Hematopoietic multipotent progenitor cell treated with erythropoietin and hydrocortisone succinate and interleukin-3 and kit ligand, for 4 days (in vitro differentiated cells): ENCODE measurements at places on chromosomes 11 and 22.

- no peak for DNase-seq
Measured at GRCh38 chr11:12794576-12795230, 120.5 kb downstream of the TEAD1 start.

DNA sequence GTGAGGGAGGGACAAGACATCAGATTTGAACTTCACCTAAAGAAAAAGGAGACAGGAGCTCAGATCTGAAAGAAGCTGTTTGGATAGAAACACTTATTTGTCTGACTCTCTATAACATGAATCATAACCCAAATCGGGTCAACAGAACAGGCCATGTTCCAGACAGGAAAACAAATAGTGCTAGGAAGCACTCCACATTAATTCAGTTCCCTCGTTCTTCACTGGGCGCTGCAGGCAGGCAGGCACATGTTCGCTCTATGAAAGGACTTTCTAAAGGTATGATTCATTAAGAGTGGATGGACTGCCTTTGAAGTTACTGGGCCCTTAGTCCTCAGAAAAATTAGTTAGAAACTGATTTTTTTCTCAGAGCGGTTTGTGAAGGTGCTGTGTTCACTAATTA, 137.5 kb upstream of the TRPC6 start:
- no peak for DNase-seq

DNA sequence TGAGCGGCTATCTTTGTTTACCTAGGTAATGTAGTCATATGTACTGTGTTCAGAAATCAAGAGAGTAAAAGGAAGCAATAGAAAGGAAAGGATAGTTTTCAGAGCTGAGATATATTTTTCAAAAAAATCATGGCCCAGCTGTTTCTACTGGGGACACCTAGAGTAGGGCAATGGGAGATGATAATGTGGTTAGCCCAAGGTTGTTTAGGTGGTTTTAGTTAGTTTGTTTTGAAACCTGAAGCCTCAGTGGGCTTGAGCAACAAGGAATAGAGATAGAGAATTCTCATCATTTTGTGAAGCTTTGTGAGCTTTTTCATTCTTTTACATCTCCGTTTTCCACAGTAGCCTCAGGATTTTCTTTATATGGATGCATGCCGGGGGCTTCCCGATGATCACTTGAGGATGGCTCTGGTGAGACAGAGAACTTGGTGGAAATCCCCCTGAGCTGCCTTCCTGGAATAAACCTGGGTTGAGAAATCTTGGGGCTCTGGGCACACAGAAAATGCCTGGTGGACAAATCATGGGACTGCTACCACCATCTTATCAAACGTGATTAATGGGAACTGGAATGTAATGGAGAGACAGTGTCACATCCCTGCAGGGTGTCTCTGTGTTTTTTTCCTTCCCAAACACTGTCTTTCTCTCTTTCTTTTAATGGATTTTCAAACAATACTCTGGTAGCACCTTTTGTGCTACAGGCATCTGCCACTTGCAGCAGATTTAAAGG, 49.0 kb downstream of the ARHGAP42 start:
- DNase-seq = no peak

GRCh38 chr11:11237070-11237832, 115.8 kb downstream of the CSNK2A3 start:
- no peak for DNase-seq

- DNase-seq = no peak
Measured at GRCh38 chr11:134399293-134399654, 12.8 kb downstream of the B3GAT1 start.

DNA sequence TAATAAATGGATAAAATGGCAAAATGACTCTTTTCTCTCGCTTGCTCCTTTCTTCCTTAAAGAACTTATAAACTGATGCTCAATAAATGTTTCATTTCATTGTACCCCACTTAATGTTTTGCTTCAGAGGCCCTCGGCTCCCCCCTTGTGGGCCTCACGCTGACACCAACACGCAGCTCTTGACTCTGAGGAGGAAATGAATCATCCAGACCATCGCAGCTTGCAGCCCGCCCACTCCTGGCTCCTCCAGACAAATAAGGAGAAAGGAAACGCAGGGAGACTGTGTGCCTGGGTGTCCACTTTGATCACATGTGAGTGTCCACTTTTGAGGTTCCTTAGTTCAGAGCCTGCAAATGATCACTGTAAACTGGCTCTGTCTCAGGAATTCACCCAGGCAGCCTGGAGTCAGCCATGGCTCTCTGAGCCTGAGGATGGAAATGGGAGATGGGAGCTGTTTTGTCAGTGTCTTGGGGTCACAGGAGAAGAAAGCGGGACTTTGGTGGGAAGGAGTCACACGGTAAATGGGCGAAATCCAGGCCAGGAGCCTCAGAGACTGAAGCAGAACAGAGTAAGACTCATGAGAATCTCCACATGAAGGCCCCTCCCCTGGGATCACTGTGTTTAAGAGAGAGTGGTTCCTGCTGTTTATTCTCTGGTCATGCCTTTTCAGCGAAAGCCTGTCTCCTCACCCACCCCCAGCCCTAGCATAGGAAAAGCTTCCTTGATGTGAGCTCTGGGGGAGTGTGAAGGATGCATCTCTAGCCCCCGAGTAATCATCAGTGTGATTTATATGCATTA, 96.5 kb downstream of the CWC15 start:
- peak; percentile 88 for DNase-seq

DNA sequence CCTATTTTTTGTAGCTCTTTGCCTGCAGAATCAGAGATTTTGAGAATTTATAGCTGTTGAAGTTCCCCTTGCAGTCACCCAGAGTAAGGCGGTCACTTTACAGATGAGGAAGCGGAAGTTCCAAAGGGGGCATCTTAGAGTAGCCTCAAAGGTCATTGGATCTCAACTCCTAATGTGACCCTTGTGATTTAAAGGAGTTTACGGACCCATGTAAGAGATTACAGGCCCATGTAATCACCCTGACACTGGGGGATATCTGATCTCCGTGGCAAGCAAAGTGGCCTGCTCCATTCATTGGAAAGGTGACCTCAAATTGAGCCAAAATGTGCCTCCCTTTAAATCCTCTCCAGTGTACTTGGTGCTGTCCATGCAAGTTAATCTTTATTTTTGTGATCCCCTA, 15.7 kb downstream of the P2RX3 start:
- peak; percentile 64 for DNase-seq

- no peak for DNase-seq
Measured at GRCh38 chr11:93291110-93291509, 39.4 kb upstream of the DEUP1 start.

DNA sequence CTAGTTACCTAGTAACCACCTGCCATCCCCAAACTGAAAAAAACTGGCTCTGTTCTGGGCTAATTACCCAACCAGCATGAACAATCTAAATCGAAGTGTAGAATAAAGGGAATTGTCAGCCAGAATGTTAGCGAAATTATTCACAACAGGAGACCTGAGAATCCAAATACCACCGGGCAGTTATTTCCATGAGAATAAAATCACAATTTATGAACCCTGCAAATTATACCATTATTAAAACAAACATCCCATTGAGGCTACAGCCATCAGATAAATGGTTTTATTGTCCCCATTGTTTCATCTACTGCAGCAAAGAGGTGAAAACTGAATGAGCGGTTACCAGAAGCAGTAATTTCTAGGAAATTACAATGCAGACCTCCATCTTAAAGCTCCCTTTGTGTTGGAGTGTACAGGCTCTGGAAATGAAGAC, 21.7 kb downstream of the FAM168A start:
- DNase-seq = no peak

GRCh38 chr11:9136741-9137140, 45.3 kb upstream of the SCUBE2 start:
- no peak for DNase-seq

DNA sequence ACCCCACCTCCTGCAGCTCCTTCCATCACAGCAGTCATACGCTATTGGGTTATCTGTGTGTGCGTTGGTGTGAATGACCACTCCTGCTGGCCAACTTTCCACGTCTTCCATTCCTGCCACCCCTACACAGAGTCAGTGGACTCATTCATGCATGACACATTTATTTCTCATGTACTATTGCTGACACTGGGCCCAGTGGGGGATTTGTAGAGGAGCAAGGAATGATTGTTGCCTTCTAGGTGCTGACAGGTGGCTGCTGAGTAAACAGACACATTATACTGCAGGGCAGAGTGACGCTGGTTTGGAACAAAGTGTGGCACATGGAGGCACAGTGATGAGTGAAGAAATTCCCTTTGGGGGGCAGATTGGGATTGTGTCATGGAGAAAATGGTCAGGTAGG, 113.9 kb downstream of the CCDC81 start:
- DNase-seq = no peak

GRCh38 chr22:49207008-49208003, 620.4 kb downstream of the BRD1 start:
- no peak for DNase-seq

- DNase-seq = no peak
Measured at GRCh38 chr11:99311870-99312269, 291.1 kb downstream of the CNTN5 start.

DNA sequence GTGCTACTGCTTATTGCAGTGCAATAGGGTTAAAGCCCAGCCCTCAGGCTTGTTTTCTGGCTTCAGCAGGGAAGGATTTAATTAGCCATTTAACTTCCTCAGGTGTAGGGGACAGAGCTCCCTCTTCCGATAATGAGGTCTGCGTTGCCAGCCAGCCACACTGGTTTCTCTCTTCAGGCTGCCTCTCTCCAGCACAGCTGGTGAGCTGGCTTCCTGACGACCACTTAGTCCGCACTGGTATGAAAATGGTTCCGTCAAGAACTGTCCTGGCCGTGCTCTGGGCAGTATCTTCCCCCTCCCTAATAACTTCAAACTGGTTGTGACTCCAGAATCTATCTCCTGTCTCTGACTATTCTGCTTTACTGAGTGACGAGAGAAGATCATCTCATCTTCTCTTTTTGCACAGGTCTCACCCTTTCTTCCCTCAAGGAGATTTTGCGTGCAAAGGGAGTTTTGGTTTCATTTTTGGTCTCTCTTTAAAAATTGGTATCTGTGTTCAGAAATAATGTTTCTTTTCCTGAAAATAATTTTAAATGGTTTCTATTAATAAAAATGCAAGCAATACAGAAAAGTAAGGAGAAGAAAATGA, 49.2 kb downstream of the CNTN5 start:
- peak; percentile 33 for DNase-seq

DNA sequence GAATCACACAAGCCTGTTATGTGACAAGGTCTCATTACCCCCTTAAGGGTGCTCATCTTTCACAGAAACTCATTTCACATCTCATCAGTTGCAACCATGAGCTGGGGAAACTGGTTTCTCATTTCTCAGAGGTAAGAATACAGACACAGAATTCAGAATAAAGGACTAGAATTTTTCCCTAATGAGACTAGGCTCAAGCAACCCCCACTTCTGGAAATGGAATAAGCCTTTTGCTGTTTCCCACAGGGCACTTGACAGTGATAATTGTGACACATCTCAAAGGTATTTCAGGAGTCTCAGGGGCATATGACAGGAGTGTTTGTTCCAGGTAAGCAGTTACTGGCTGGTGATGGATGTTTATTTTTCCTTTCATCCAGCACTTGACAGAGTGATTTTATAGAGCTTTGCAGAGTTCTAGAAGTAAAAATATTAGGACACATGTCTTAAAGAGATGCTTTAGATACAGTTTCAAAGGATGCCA, 112.9 kb upstream of the DDI1 start:
- no peak for DNase-seq

GRCh38 chr11:62472063-62472884, 53.4 kb downstream of the SCGB1A1 start:
- DNase-seq = peak; percentile 53

- peak; percentile 69 for DNase-seq
Measured at GRCh38 chr11:118226296-118226695, 1.5 kb upstream of the JAML start.

- DNase-seq = no peak
Measured at GRCh38 chr11:127071606-127072005, 71.0 kb upstream of the KIRREL3 start.

- peak; percentile 16 for DNase-seq
Measured at GRCh38 chr11:114317787-114318137, 21.6 kb downstream of the NNMT start.

GRCh38 chr11:108698844-108699642, 34.2 kb downstream of the DDX10 start:
- DNase-seq = no peak

DNA sequence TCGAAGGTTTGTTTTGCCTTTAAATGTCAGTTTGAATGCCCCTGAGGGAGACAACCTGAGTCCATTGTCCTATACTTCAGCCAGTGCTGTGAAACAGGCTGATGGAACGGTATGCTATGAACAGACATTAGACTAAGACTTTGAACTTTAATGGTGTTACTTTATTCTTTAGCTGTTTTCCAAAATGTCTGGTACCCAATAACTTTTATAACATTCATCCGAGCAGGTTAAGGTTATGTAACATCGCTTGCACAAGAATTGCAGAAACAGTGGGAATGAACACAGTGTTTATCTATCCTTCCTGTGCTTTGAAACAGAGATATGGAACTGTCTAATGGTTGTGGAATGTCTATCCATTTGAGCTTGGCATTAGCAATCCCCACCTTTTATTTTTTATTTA, 12.5 kb upstream of the PTS start:
- DNase-seq = no peak

DNA sequence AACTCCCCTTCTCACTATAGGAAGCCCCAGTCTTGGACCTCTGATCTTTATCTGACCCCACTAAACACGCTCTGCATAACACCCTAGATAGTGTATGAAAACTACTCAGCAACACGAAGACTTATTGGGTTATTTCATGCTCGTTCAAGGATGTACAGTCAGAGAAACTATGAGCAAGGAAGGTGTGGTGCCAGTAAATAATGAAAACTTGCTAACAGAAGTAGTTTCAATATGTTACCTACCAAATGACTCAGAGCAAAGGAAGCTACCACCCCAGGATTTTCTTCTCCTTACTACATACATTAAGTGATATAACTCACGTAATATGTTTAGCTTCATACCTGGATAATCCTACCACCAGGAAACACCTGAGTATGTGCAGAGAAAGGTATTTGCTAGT, 25.9 kb upstream of the LYVE1 start:
- no peak for DNase-seq

DNA sequence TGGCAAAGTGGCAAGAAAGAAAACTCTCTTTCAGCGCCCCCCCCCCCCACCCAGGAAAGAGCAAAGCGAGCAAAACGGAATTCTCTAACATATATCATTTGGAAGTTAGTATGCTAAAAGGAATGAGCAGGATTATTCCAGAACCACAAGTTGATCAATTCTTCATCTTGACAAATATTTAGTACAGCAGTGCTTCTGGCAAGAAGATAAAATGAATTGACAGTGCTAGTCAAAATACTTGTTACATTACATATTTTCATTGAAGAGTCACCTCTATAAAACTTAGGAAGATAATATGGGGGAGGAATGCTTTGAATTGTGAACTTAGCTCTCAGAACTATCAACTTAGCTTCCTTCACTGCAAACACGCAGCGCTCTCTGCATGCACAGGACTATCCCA, 377.4 kb downstream of the DYNC2H1 start:
- DNase-seq = no peak
